ENCODE measurements at places on chromosomes 3 and 15.

DNA sequence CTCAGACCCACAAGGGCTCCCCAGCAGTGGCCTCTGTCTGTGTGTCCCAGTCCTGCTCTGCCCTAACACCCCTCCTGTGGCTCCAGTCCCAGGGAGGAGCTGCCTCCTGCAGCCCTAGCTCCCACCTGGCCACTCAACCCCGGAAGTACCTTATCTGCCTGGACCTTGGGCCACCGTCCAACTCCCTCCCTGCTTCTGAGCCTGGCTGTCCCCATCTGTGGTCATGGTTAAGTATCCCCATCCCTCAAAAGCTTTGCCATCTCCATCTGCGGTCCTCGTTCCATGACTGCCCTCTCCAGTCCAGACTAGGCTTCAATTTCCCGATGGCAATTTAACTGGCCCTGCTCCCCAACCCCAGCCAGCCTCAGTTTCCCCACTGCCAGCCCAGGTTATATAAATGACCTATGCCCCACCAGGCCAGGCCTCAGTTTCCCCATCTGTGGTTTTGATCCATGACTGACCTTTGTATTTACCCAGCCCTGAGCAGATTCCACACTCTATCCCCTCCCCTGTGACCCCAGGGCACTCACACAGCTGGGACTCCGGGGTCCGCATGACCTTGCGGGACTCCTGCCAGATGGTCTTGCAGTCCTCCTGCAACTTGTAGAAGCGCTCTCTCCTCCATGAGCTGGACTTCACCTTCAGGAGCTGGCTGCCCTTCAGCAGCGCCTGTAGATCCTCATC is 9.6 kb downstream of the PLCD1 start:
- no peak for DNase-seq

DNA sequence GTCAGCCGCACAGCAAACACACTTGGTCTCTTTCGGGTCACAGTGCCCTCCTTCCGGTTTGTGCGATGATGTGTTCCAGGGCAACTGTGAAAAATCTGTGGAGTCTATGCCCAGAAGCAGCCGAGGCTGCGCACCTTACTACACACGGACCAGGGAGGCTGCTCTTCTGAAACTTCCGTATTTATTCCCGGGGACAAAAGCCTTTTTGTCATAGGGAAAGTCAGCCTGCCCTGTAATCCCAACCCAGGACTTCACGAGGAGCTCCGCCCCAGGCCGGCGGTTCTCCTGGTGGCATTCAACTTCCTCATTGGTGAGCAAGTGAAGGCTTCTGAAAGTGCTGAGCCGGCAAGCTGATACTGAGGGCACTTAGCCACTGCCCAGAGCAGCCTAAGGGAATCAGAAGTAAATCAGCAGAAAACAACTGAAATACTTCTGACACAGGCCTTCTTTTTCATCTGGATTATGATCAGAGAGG is 126.5 kb downstream of the FMN1 start:
- DNase-seq: peak; percentile 14

DNA sequence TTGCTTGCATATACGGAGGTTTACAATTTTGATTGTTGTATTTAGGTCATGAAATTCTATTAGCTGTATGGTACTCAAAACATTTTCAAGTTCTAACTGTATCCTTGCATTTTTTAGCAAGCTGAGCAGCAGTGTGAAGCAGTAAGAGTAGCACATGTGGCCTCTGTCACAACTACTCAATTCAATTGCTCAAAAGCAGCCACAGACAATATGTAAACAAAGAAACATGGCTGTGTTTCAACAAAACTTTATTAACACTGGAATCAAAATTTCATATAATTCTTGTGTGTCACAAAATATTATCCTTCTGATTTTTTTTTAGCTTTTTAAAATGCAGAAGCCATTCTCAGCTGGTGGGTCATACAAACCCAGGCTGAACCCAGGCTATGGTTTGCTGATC is 266.7 kb upstream of the LRRN1 start:
- DNase-seq: no peak

GRCh38 chr3:109242187-109242523 is 74.2 kb downstream of the DPPA2 start:
- no peak for DNase-seq

DNA sequence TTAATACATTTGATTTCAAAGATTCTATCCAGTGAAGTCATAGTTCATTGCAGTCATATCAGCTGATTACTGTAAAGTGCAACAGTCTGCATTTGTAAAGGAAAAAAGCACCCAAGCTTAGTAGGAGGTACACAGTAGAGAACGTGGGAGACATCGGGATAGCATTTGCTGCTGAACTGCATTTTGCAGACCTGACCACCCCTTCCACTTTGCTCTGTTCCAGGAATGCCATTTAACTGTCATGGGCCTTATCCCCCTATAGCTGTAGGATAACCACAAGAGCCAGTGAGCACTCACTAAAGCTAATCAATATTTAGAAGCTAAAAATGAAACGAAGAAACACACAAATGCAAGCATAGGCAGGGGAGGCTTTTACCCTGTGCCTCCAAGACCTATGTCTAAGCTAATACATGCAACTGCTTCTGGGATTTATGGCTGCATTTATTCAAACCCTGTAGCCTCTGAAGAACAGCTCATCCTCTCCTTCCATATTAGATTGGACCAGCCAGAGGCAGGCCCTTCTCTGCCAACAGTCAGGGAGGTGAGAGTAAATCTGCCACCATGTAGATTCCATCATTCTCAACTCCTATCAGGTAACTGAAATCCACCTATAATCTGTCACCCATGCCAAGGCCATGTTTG is 23.0 kb downstream of the TNIK start:
- no peak for DNase-seq

Measured in stimulated activated naive B cell treated with anti-CD40 and anti-IgM and Interleukin-4, amounts not matched to agents 10 μg/mL and 1 μg/mL and 100 μg/mL, for 72 hours (primary cell).